ENCODE measurements at places on chromosomes 16 and 17.

GRCh38 chr16:3173892-3174617 lies 13.9 kb upstream of the OR1F1 start:
- DNase-seq, result no peak

GRCh38 chr17:17073581-17074403 lies 31.5 kb downstream of the MPRIP start:
- DNase-seq, result no peak

DNA sequence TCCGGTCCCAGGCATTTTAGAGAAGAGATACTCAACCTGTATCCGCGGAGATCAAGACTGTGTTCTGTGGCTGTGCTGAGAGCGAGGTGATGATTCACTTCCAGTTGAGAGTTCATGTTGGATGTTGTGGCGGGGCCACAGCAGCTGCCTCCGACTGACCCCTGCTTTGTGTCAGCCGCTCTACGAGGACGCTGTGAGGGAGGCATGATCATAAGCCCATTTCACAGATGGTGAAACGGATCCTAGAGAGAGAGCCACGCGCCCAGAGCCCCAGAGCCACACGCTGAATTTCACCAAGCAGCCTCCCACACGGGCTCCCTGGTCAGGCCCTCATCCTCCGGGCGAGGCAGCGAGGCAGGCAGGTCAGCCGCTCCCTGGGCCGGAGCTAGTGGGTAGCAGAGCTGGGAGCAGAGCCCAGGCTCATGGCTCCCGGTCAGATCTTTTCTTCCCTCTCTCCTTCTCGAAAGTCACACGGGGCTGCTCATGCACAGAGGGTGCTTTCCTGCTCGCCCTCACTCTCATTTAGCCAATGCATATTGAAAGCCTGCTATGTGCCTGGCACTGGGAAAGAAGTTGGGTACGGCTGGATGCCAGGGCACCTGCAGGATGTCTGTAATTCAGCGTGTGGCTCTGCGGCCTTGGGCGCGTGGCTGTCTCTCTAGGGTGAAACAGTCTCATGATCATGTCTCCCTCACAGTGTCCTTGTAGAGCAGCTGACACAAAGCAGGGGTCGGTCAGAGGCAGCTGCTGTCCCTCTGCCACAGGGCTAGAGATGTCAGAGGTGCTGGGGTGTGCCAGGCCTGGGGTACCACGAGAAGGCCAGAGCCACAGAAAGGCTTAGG lies 155.6 kb upstream of the CHMP6 start:
- DNase-seq, result no peak

DNA sequence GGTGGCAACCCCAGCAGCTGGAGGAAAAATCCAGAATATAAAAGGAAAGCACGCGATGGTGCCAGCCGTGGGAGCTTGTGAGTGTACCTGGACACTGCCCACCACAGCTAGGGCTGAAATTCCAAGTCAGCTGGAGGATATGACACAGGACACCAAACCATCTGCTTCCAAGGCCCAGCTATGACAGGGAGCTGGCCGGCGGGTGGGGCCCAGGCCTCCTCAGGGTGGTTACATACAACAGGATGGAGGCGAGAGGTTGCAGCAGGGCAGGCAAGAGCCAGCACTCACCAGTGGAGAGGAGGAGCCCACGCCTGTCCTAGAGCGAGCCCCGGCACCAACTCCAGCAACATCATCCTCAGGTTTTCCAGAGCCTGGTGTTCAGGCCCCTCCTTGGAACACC lies 163.2 kb upstream of the RPL38 start:
- no peak for DNase-seq

- no peak for DNase-seq
Observed at GRCh38 chr16:12664164-12664733, 139.4 kb downstream of the CPPED1 start.

DNA sequence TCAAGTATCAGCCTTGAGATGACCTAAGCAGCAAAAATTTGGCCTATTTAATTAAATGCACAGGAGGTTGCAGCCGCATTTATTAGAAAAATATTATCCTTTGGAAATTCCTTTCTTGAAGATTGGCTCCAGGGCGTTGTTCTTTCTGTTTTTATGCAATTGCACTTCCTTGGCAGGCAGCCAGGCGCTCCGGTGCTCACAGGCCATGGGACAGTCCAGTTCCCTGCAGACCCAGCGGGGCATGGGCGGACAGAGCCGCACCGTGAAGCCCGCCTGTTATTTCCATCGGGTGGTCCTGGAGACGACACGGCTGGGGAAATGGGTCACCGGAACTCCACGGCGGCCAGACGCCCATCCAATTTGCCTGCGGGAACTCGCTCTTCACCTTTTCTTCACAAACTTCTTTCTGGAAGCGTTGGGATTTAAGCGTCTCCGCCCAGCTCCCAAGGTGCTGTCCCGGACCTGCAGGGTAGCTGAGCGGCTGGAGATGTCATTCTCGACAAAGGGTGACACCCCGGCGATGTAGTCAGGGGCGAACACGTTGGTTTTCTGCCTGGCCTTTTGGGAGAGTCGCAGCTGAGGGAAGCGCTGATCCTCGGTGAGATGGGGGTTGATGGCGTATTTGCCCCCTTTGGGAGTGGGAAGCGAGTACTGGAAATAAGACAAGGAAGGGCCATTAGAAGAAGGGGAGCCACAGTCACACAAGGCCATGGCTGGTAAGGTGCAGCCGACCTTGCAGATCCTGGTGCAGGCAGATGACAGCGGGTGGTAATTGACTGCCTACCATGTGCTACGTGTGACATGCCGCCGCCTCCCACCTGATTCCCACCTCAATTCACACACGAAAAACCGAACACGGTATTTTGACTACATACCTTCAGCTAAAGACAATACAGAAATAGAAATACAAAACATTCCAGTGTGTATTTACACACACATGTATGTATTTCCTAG lies 12.5 kb downstream of the NOB1 start:
- DNase-seq, result no peak

- no peak for DNase-seq
Observed at GRCh38 chr17:4839965-4840892, 7.1 kb downstream of the MINK1 start.

DNA sequence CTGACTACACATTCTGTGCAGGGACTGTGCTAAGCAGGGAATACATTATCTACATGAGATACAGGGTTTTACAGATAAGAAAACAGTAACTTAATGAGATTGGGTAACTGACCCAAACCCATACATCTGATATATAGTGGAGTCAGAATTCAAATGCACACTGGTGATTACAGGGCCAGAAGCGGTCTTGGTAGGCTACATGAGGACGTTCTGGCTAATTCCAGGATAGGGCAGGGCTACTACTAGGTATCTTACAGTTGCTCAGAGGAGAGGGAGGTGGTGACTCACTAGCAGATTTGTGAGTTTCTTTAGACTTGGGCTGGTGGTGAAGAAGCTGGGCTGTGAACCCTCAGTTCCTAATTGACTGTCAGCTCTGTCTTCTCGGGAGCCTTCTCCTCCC lies 21.4 kb downstream of the TRIM16 start:
- DNase-seq, result no peak

- DNase-seq, result no peak
Observed at GRCh38 chr16:12798846-12799245, 4.8 kb downstream of the CPPED1 start.

GRCh38 chr16:20004931-20005330 lies 68.8 kb downstream of the GPR139 start:
- no peak for DNase-seq

GRCh38 chr17:80861892-80862291 lies 129.7 kb upstream of the CHMP6 start:
- DNase-seq, result no peak

DNA sequence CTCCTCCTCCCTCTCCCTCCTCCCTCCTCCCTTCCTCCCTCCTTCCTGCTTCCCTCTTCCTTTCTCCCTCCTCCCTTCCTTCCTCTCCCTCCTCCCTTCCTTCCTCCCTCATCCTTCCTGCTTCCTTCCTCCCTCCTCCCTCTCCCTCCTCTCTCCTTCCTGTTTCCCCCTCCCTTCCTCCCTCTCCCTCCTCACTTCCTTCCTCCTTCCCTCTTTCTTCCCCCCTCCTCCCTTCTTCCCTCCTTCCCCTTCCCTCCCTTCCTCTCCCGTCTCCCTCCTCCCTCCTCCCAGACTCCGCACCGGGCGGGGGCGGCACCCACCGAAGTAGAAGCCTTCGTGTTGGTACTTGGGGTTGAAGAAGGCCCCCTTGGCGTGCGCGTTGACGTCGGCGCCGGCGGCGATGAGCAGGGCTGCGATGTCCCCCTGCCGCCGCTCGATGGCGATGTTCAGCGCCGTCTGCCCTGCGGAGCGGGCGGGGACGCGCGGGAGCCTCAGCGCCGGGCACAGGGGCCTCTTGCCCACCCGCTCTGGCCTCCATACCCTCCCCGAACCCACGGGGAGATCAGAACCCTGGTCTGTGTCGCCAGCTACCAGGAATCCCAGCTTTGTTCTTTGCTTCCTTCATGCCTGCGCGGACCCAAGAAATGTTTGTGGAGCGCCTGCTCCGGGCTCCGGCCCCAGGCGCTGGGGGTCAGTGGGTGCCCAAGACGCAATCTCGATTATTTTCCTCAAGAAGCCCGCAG lies 22.2 kb downstream of the TRPV3 start:
- DNase-seq, result no peak

DNA sequence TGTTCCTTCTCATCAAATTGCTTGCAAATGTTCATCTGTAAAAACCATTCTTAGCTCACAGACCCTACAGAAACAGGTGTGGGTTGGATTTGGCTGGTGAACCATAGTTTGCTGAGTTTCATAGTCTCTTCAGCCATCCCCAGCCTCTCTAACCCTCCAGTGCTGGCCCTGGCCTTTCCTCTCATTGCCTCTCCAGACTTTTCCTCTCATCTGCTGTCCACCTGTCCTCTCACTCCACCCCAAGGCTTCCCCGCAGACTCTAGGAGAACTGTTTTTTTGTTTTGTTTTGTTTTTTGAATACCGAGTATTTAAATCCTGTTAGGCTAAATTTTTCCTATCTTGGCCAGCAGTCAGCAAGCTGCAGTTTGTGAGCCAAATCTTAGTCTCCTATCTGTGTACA lies 41.1 kb downstream of the MEOX1 start:
- no peak for DNase-seq
